ENCODE measurements at places on chromosomes 6 and 20.

- no peak for DNase-seq
Observed at GRCh38 chr6:95679981-95680380, 102.6 kb downstream of the MANEA start.

DNA sequence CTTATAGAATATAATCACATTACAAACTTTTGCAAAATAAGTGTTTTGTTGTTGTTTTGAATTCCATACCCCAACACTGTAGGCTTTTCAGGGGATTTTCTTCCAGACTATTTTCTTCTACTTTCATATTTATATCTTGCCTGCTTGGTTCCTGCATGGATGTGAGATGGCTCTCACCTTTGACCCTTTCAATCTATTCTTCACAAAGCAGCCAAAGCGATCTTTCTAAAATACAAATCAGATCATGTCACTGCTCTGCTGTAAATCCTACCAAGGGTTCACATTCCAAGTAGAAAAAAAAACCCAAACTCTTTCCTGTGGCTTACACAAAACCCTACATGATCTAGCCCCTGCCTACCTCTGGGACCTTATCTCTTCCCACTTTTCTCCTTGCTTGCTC lies 25.0 kb upstream of the TRPC4AP start:
- DNase-seq, result no peak

DNA sequence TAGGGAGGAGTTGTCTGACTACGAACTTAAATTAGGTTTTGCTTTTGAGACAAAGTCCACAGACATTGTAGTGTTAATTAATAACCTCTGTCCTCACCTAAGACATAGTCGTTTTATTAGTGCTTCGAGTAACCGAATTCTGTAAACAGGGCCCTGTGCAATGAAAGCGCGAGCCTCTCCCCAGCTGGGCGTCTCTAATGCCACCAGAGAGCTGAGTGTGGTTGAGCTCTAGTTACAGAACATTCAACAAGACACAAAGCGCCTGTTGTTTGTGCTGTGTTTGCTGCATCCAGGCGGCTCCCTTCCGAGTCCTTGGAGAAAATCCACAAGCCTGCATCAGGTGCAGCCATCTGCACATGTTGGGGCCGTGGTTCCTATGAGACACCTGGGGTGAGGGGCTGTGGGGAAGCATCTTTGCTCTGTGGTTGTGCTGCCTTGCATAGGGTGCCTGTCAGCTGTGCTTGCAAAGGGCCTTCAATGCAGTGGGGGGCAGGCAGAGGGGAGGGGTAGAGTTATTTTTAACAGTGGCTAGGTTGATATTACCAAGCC lies 63.9 kb downstream of the CD164 start:
- DNase-seq, result no peak

- DNase-seq, result peak; percentile 87
Observed at GRCh38 chr6:108798670-108799353, 49.4 kb upstream of the ARMC2 start.

GRCh38 chr20:52791091-52791490 lies 181.1 kb upstream of the TSHZ2 start:
- no peak for DNase-seq

GRCh38 chr20:37669773-37670236 lies 24.0 kb upstream of the CTNNBL1 start:
- DNase-seq, result no peak

DNA sequence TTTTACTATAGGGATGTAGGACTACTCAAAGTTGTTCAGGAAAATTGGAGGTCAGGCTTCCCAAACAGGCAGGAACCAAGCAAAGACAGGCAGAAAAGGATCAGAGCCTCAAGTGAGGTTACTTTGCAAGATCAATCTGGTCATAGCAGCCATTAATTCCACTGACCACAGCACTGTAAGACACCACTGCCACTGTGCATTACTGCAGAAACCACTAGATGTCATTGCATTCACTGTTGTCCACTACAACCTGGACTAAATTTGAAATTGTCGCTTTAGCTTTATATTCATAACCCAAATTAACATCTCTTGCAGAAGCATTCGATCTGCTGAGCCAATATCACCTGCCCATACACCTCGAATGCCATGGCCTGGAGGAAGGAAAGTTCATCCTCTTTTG lies 126.9 kb upstream of the UFL1 start:
- DNase-seq, result peak; percentile 1

GRCh38 chr6:130513770-130514169 lies 148.0 kb downstream of the TMEM200A start:
- DNase-seq, result peak; percentile 82

GRCh38 chr20:48171626-48172356 lies 386.5 kb upstream of the SULF2 start:
- no peak for DNase-seq

DNA sequence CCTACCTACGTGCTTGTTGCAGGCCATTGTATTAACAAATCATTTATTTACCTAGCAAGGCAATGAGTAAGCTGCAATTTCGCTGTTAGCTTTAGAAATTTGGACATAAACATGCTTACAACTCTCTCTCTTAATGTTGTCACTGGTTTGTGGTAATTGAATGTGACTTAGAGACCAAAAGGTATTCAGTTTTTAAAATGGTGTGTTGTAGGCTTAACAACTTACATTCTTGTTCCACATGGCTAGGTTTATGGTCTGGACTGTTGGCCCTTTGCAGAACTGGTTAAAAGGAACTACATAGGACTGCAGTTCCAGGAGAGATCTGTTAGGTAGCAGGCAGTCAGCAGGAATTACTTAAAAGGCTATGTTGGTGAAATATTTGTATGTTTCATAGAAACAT lies 10.3 kb upstream of the CTAGE9 start:
- DNase-seq, result no peak

- no peak for DNase-seq
Observed at GRCh38 chr20:30168800-30169138, 1088.7 kb upstream of the DEFB115 start.

DNA sequence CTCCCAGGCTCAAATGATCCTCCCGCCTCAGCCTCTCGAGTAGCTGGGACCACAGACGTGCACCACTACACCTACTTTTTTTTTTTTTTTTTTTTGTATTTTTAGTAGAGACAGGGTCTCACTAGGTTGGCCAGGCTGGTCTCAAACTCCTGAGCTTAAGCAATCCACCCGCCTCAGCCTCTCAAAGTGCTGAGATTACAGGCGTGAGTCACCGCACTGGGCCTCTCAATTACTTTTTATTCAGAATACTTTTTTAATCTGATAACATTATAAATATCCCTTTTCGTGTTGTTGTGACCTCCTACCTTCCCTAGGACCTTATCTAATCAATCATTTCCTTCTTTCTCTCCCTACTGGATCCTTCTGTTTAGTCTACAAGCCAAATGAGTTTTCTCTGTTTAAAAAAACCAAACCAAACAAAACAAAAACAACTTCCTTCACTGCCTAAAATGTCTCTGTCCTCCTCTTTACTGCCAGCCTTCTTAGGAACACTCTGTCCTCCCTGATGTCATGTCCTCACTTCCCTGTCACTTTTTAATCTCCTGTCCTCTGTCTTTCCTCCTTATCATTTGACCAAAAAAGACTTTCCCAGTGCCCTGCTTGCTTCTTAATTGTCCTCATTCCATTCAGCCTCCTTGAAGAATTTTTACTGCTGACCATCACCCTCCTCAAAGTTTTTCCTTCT lies 85.0 kb downstream of the CAP2 start:
- no peak for DNase-seq

DNA sequence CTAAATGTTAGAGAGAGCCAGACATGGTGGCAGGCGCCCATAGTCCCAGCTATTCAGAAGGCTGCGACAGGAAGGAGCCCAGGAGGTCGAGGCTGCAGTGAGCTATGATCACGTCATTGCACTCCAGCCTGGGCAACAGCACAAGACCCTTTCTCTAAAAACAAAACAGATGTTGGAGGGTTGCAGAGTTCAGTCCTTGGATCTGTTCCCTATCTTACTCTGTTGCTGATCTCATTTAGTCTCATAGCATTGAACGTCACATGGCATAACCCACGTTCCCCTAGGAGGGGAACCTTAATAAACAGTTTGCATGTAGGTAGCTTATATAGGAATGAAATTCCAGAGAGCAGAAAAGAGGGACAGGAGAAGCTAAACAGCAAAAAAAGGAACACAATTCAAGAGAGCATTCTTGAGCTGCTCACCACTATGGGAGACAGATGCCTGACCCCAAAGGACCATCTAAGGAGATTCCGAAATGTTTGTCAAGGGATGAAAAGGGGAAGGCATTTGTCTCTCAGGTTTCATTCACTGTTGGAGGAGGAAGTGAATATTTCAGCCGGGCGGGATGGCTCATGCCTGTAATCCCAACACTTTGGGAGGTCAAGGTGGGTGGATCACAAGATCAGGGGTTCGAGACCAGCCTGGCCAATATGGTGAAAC lies 54.6 kb upstream of the PIM1 start:
- DNase-seq, result no peak

DNA sequence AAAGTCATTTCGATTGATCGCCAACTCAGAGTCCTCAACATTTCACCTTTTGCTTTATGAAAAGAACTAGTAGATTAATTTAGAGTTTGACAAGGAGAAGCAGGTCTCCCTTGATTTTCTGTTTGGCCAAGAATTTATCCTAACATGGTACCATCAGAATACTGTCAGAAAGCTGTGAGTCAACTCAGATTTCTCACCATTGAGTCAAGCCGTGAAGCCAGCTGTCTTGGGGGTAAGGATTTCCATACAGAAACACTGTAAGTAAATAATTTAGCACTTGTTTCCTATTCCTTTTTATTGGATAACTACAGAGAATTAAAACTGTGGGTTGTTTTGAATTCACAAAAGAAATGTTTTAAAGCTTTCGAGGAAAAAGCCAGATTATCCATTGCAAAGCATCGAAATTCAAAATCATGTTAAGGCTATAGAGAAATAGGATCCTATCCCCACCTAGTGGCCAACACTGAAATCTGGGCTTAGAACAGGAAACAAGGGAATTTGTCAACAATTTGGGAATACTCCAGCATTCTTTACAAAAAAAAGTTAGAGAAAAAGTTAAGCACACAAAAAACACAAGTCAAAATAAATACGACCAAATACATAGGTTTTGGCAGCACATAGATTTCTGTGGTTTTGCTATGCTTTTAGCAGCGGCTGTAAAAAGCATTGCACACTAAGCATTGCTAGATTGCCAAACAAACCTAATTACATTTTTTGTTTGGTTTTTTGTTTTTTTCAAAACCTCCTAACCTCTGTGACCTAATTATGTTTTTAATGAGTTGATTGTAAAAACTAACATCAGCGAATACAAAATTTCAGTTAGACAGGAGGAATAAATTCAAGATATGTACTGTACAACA lies 44.2 kb downstream of the COL11A2 start:
- DNase-seq, result peak; percentile 62

- DNase-seq, result no peak
Observed at GRCh38 chr6:5981126-5982026, 25.3 kb downstream of the NRN1 start.

DNA sequence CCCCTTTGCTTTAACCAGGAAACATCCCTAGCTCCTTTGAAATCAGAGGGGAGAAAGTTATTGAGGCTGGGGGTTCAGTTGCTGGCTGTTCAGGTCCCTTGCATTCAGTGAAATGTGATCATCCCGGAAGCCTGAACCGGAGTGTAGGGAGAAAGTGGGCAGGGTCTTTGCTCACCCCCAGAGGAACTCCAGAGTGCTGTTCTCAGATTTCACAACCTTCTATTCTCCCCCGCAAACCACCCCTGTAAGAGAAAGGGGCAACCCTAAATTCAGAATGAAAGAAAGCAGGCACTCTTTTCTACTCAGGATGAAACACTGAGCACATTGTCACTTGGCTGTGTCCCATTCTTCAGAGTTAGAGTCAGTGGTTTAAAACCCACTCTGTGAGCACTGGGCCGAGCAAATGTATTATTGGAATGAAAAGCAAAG lies 139.8 kb downstream of the KHDC1L start:
- DNase-seq, result no peak

DNA sequence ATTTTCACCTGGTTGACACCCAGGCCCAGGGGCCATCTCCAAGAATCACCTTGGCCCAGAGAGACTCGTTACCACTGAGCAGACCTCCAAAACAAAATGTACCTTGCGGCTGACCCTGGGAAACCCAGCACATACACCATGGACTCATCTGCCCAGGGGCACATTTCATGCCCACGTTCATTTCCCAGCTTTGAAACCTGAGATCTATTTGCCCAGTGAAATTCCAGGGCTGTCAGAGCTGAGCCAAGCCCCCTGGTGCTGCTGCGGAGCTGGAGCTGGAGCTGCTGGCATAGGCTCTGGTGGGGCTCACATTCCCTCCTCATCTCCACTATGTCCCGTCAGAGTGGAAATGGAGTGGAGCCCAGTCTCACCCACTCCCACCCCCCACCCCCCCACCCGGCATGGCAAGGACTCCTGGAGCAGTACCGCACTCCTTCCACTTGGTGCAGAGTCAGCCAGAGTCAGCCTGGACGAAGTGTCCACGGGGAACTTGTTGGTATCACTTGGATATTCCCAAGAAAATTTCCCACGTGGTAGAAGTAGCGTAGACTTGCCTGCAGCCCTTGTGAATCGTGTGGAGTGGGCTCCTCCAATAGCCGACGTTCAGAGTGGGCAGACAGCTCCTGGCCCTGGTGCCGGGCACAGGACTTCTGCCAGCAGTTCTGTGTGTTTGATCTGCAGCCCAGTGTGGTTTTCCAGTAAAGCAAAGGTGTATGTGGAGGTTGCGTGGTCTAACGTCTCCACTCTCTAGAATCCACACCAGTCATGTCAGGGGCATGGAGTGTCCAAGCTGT lies 18.1 kb upstream of the OSER1 start:
- no peak for DNase-seq

GRCh38 chr6:6616656-6617055 lies 28.1 kb downstream of the LY86 start:
- DNase-seq, result no peak

GRCh38 chr20:56439771-56440291 lies 27.8 kb downstream of the CASS4 start:
- DNase-seq, result no peak

GRCh38 chr20:6533761-6534479 lies 233.6 kb upstream of the BMP2 start:
- DNase-seq, result no peak

- DNase-seq, result no peak
Observed at GRCh38 chr6:80793411-80793810, 686.9 kb downstream of the BCKDHB start.

GRCh38 chr20:4601630-4602296 lies 119.9 kb upstream of the PRND start:
- no peak for DNase-seq

- DNase-seq, result peak; percentile 64
Observed at GRCh38 chr6:27863962-27864905, 48.0 kb downstream of the OR2B2 start.

DNA sequence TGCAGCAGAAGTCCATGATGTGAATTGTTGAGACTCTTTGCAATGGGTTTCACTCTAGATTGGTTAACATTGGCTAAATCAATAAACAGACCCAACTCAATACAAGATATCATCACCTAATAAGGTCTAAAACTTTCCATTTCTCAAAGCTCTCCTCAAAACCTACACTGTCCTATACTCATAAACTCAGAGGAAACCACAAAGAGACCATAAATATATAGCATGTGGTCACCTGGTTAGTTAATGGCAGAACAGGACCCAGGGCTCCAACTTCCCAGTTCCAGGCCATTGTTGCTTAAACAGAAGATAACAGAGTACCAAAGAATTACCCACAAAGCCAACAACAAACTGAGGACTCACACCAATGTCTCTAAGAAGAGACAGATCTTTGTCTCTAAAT lies 12.0 kb downstream of the RTN4IP1 start:
- DNase-seq, result no peak

- peak; percentile 57 for DNase-seq
Observed at GRCh38 chr6:113854531-113855499, 2.3 kb upstream of the MARCKS start.
